ENCODE measurements at places on chromosomes 1 and 21. TPM values are rescaled to one million over a fixed set of nuclear protein-coding genes. Genes with fewer than 3 reads are reported as not detected.

Gene ZNF593OS
- total RNA-seq = not detected

Gene FCRL2
- total RNA-seq = not detected

Gene TSACC
- not detected for total RNA-seq

DNA sequence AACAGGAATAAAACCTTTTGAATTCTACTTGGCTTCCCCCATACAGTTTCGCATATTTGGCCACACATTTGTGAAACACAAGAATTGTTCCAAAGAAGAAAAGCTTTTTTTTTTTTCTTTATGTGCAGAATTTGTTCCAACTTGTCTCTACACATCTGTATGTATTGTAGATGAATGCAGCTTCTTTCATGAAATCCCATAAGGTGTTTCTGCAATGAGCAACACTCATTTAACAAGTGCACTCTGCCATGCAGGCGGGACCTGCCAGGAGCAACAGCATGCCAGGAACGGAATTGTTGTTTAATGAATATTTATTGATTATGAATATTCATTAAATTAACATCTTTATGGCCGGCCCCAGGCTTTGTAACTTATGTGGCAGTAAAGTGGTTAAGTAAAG, 1075.0 kb downstream of the TTLL7 start:
- no peak for DNase-seq

DNA sequence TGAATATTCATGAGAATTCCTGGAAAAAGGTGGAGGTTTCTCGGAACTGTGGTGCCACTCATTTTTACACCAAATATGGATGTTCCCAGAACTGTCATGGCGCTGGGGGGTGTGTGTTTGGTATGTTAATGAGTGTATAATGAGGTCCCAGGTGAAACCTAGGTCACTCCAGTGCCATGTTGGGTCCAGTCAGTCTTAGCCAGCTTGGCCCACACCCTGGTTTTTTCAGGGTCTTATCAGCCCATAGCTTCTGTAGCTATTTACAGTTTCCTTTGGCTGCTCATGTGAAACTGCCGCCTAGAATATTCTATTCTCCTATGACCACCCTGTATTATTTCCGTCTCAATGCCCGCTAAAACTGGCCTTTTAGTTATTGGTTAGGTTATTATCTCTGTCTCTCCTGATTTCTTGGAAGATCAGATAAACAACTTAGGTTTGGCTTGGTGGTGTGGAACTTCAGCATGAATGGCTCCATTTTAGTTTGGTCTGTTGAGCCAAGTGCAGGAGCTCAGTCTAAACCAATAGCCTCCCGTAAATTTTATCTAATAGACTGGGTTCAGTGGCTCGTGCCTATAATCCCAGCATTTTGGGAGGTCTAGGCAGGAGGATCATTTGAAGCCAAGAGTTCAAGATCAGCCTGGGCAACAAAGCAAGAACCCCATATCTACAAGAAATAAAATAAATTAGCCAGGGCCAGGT, 42.1 kb upstream of the EDARADD start:
- no peak for DNase-seq

- DNase-seq = no peak
Measured at GRCh38 chr1:81420760-81421159, 380.0 kb upstream of the ADGRL2 start.

GRCh38 chr21:42028766-42029425, 18.7 kb upstream of the ZBTB21 start:
- DNase-seq = no peak

DNA sequence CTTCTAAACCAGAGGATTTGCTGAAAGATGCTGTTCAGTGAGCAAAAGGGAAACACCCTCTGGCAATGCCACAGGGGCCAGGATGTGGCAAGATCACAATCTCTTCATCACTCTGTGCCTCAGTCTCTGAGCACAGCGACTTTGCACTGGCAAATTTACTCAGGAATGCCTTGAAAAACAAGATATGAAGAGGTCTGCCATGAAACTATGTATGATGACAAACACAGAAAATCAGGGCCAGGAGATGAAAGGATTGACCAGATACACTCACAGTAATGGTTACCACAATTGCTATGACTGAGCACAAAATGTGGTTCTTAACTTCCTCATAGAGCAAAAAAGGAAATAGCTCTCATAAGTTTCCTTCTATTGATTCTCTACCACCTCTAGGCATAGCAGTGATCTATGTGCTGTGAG, 5.8 kb downstream of the TTC13 start:
- peak; percentile 33 for DNase-seq

DNA sequence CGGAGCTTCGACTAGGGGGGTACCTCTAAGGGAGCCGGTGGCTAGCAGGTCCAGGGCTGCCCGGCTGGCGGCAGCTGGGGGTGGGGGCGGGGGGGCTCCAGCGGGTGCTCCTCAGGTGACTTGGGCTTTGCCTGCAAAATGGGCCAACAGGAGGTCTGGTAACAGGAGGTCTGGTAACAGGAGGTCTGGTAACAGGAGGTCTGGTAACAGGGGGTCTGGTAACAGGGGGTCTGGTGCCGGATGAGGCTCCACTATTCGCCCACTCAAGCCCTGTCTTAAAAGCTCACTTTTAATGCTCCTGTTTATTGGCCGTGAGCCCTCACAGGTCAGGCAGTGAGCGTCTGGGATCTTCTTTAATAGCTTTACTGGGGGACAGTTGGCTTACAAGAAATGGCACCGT, 40.4 kb upstream of the ACTRT2 start:
- no peak for DNase-seq

DNA sequence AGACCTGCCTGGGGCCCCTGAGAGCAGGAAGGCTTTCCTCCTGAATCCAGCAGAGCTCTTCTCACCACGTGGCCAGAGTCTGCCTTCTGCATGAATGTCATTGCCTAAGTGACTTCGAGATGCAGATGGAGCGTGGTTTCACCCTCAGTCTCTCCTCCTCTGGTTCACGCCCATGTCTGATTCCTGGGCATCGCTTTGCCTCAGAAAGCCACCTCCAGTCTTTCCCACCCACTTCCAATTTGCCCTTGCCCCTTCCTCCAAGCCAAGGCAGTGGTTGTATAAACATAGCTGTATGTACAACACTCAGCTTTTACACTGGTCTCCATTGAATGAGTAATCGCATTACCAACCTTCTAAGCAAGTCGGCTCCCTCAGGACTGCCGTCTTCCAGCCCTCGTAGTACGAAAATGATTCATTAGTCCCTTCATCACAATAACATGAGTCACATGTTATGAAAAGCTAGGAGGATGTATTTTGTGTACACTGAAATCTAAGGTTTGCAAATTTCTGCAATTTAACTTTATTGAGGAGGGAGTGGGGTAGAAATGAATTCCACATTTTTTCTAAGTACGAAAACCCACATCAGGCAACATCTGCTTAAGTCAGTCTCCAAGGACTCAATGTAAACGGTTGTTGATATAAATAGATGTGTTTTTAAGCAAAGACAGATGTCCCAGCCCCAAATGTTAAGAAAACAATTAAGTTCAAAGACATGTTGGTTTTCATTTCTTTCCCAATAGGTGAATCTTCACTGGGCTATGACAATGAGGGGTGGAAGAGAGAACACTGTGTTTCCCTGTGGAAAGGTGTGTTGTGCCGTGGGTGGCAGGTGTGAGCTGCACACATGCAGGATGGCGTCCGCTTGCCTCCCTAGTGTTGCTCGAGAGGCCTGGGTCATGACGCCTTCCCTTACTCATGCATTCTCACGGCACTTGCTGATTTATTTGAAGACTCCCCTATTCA, 32.3 kb upstream of the ETS2 start:
- peak; percentile 91 for DNase-seq
